ENCODE measurements at places on chromosomes 2 and 18.

DNA sequence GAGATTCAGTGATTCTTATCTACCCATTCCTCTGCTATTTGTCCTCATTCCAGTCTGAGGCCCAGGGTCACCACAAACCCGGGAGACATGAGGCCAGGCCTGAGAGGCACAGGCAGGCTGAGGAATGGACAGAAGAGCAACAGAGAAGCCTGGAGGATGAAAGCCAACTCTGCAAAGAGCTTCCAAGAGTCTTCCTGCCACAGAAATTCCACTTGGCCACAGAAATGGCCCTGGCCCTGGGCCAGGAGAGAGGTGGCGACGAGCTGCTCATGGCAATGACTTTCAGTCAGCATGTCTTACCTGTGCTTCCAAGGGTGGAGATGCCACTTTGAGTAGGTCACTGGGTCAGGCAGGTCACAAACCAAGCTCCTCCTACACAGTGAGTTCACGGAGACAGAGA, 155.3 kb upstream of the PKDCC start:
- DNase-seq, result no peak

DNA sequence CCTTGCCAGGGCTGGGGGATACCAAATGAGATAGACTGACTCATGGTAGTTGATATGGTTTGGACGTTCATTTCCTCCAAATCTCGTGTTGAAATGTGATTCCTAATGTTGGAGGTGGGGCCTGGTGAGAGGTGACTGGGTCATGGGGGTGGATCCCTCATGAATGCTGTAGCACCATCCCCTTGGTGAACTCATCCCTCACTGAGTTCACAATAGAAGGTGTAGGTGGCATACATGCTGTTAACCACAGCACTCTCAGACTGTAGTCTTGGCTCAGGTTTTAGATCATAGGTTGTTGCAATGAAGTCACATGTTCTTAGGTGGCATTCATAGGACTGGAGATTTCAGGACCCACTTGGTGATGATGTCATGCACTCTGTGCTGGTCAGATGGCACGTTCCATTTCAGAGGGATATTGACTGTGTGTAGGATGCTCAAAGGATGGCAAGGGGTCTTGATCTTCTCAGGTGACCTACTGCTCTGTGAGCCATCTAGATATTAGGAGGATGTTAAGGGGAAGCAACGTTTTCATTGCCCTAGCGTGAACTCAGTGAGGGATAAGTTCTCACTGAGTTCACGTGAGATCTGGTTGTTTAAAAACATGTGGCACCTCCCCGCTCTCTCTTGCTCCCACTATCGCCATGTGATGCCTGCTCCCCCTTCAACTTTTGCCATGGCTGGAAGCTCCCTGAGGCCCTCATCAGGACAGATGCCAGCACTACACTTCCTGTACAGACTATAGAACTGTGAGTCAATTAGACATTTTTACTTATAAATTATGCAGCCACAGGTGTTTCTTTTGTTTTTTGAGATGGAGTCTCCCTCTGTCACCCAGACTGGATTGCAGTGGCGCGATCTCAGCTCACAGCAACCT, 73.8 kb upstream of the ACAA2 start:
- no peak for DNase-seq

DNA sequence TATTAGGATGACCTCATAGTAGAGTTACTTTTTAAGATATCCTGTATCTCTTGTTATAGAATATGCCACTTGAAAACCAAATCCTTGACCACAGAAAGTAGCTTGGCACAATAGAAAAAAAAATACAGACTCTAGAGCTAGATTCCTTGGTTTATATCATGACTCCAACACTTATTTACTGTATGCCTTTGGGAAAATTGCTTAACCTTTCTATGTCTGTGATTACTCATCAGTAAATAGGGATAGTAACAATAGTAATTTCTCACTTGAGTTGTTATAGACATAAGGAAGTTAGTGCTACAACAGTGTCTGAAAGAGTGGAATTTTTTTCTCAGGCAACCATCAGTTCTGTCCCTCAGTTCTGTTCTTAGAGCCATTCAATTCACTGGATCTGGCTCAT, 193.8 kb downstream of the GULP1 start:
- no peak for DNase-seq

DNA sequence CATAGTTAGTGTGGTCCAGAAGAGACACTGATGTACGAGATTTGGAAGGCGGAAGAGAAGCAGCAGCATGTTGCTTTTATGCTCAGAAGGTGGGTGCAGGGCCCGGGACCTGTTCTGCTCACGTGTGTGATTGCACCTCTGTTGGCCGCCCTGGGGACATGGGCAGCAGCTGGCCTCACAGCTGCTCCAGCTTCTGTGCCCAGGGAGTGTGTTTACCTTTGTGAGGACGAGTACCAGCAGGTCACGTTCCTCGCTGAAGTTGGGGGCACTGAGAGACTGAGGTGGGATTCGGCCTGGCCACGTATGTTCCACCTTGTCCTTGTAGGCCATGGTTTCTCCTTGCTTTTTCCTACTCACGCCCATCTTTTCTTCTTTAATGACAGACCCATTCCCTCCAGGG, 86.3 kb downstream of the PMAIP1 start:
- no peak for DNase-seq

DNA sequence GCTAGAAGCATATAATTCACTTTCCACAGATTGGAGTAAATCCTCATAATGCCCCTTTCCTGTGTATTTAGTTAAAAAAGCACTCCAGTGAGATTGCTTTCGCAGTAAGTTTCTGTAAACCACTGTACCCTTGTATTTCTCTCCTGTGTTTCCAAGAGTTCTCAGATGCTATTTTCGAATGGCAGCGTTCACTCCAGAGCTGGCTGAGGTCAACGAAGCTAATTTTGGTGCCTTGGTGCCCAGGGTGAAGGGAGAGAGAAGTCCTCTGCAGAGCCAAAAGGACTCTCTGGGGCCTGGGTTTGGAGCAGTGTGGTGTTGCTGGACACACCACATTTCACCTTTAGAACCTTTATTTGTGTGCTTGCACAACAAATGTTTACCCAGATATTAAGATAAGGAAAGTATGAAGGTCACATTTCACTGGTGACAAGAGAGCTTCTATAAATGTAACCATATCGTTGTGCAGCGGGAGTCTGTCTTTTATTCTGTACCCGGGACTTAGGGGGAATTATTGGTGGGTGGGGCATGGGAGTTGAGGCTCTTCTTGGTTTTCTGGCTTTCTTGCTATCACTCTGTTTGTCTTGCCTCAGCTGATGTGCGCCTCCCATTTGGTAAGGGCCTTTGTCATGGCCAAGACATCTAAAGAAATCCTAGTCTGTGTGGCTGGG, 9.9 kb downstream of the EPAS1 start:
- no peak for DNase-seq
